Foreskin keratinocyte (primary cell): ENCODE measurements at places on chromosomes 7 and 10.
A peak's percentile ranks its signal among the peaks of the same experiment; 100 is the strongest.

DNA sequence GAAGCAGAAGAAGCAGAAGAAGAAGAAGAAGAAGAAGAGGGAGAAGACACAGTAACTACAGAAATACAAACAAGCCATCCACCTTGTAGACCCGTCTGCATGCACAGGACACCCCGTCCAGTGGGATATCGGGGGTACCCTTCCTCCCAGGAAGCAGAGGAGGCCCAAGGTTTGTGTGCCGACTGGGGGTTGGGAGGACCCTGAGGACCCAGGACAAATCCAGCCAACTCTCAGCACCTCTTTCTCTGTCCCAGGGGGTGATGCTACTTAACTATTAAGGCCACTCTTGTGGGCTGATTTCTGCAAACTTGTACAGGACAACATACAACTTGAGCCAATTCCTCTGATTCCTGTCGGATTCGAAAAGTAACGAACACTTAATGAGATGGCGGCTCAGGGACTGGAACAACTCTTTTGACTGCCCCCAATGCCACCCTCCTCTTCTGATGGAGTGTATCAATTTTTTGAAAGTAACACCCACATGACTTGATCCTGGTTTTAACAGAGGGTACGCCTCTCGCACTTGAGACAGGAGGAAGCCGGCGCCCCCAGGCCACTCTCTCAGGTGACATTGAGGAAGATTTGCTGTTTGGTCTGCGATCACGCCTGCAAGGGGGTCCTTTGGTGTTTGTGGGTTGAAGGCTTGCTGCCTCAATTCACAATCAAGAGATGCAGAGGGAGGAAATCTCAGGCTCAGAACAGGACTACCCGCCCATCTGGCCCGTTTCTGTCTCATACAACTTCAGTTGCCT is 192.6 kb downstream of the TNS3 start:
- DNase-seq = no peak

- DNase-seq = peak; percentile 98
Observed at GRCh38 chr10:77350711-77351119, 286.9 kb downstream of the KCNMA1 start.

GRCh38 chr10:102948176-102948575 is 30.1 kb downstream of the CNNM2 start:
- no peak for DNase-seq

DNA sequence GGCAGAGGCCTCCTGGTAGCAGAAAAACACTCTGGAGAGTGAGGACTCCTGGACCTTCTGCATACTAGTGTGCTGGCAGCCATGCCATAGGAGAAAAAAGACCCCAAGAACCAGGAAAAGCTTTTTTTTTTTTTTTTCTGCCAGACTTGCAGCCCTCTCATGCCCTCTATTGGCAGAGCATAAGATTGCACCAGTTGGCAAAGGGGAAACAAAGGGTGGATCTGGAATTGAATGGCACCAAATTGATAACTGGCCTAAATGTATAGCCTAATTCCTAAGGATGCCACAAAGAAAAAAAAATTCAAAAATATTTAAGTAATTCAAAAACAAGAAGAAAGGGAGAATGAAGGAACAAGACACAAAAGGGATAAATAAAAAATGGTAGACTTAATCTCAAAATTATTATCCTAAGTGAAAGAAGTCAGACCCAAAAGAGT is 112.5 kb upstream of the GHITM start:
- no peak for DNase-seq

- no peak for DNase-seq
Observed at GRCh38 chr10:27716521-27716920, 29.1 kb downstream of the MKX start.

- no peak for DNase-seq
Observed at GRCh38 chr10:16931930-16932329, 114.7 kb upstream of the RSU1 start.

DNA sequence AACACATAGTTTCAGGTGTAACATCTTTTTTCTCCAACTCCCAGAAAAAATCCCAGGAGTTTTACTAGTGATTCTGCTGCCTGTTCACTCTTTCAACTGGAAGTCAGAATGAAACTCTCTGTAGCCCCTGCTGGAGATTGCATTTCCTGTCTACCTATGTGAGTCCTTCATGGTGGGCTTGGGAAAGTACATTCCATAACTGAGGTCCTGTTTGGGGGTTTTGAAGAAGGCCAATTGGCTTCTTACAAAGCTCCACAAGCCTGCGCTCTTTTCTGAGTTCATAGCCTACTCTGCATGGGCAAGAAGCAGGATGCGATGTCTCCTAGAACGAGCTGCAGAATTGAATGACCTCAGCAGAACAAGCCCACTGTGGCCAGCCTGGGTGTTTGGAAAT is 86.7 kb downstream of the LYZL2 start:
- DNase-seq = no peak

- no peak for DNase-seq
Observed at GRCh38 chr10:124041675-124042445, 51.5 kb downstream of the CHST15 start.

DNA sequence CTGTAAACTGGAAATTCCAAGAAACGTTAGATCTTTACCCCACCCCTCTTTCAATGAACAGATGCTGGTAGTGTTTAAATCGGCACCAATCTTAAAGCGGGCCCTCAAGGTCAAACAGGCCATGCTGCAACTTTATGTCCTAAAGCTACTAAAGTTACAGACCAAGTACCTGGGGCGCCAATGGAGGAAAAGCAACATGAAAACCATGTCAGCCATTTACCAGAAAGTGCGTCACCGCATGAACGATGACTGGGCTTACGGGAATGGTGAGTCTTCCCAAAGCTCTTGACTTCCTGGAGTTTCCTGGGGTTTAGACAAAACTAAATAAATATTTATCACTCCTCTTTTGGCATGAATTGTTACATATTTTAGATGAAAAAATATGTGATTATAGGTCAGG is 19.6 kb upstream of the SMKR1 start:
- DNase-seq = no peak

DNA sequence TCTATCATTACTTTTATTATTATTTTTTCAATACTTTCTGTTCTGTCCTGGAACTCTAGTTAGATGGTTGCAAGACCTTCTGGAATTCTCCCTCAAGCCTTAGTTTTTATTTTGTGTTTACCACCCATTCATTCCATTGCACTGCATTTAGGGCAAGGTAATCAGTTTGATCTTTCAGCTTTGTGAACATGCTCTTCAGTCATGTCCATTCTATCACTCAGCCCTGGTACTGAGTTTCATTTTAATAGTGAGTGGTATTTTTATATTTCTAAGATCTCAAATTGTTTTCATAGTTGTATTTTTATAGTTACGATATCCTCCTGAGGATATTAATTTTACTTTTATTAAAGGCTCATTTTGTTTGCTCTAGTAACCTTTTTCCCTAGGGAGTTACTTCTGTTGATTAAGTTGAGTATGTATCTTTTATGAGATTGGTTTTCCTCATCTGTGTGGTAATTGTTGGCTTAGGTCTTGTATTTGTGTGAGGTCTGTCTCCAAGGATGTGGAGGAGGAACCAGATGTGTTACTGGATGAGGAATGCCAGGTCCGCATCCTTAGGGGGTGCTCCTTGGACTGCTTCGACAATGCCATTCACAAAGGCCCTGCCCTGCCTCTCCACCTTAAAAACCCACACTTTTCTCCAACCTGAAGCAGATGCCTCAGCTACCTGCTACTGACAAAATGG is 46.7 kb upstream of the RAB18 start:
- DNase-seq = no peak

DNA sequence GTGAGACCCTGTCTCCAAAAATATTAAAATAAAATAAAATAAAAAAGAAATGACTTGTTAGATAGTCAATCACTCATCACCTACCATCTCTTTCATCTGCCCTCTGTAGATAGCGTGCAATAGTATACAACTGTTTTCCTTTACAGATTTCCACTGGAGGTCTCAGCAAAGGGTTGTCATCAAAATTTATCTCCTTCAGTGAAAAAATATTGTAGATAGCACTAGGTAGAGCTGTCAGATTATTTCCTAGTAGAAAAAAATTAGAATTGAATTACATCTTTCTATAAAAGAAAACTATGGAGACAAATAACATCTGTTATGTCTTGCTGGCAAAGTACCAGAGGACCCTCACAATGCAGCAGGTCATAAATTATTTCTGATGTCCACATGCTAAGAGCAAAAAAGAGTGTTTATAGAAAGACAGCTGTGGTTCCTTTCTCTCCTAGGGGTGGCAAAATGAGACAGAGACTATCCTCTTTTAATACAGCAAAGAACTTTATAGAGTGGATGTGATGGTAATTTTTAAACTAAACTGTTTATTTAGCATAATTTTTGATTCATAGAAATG is 16.3 kb upstream of the CYP51A1 start:
- no peak for DNase-seq

DNA sequence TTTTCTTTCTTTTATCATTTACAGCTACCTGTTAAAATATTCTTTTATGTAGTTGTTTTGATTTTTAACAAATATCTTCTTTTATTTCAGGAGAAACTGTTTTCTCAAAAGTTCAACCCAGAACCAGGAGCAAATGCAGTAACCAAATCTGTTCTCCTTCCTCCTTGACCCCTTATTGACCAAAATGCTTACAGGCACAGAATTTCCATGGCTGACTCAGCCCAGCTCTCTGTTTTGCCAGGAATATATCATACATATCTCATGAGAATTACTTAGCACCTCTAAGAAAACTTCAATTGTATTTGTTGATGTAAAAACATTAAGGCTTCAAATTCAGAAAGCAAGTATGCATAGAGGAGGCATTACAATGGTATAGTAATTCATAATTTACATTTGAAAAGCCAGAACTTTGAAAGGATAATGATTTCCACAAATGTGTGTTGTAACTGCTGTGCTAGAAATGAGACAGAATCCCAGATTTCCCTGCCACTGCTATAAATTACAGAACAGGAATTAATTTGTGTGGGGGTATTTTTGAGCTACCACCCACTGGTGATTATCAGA is 2.2 kb downstream of the GSAP start:
- no peak for DNase-seq

DNA sequence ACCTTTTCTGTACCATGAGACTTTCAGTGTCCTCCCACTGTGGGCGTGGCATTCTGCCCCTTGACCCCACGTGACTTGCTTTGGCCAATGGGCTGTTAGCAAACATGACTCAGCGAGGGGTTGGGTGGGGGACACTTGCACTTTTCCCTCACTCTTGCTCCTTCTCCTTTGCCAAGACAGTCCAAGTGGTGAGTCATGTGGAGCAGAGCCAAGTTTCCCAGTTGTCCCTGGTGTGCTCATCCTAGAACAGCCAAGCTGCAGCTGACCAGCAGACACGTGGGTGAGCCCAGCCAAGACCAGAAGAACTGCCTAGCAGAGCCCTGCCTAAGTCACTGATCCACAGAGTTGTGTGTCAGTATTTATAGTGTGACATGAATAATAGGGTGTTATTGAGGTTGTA is 82.8 kb upstream of the CPXM2 start:
- DNase-seq = peak; percentile 40

- no peak for DNase-seq
Observed at GRCh38 chr10:77305650-77306632, 331.7 kb downstream of the KCNMA1 start.

- DNase-seq = no peak
Observed at GRCh38 chr10:122306282-122306681, 35.2 kb downstream of the BTBD16 start.

GRCh38 chr10:6494936-6495592 is 85.0 kb downstream of the PRKCQ start:
- DNase-seq = no peak

DNA sequence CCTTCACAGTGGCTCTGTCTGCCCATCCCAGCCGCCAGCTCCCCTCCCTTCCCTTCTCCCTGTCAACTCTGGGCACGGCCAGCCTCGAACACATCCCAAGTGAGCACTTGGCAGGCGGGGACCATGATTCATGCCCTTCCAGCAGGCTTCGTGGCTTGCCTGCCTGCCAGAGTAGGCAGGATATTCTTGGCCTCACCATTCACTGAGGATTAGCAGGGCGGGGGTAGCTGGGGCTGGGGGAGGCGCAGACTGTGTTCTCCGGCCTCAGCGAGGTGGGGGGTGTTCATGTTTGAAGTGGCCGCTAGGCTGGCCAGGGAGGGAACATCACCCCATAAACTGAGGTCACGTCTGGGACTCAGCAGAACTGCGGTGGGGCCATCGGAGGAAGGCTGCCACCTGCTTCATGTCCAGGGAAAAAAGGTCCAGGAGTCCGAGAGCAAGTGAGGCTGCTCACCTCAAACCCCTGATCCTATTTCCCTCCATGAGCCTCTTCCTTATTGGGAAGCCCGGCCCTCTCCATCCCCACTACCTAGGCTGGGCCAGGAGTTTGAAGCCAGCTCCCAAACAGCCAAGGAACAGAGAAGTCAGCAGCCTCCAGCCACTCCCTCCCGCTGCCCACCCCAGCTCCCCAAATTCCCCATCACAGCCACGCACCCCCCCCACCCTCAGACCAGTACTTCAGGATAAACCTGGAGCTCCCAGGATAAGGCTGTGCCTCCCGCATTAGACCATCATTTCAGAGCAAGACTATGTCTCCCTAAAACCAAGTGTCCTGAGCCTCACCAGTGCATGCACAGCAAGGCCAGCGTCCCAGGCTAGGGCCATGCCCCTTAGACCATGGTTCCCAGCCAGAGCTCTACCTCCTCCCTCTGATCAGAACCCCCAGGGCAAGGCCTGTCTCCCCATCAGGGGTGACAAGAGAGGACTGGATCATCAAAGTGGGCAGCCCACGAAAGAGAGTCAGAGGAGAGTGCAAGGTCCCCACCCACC is 42.8 kb upstream of the RABGEF1 start:
- DNase-seq = no peak
